ENCODE measurements at places on chromosomes 12 and 14. TPM values are rescaled to one million over a fixed set of nuclear protein-coding genes. Genes with fewer than 3 reads are reported as not detected.

PKP2 gene
- 3.7 TPM for total RNA-seq

CCDC38 gene
- total RNA-seq: not detected

GPR84 gene
- not detected for total RNA-seq

JDP2 gene
- total RNA-seq: 28.2 TPM

HSPA2 gene
- total RNA-seq: 19.2 TPM

SYNE2 gene
- 13.5 TPM for total RNA-seq

NDRG2 gene
- 1.7 TPM for total RNA-seq

KNTC1 gene
- 4.8 TPM for total RNA-seq

GLT1D1 gene
- not detected for total RNA-seq

SMIM41 gene
- total RNA-seq: 1.0 TPM

SMAGP gene
- total RNA-seq: 6.6 TPM

LMNTD1 gene
- not detected for total RNA-seq

RAB5B gene
- total RNA-seq: 77.3 TPM

KRT71 gene
- not detected for total RNA-seq

MEG3 gene
- total RNA-seq: 351 TPM

HCAR2 gene
- not detected for total RNA-seq

SLC38A4 gene
- 14.7 TPM for total RNA-seq

SMOC1 gene
- total RNA-seq: not detected

CLEC4C gene
- total RNA-seq: not detected

IGF1 gene
- total RNA-seq: 0.22 TPM

ADCY6 gene
- total RNA-seq: 34.1 TPM

Measured in placental pericyte (primary cell).